ENCODE measurements at places on chromosomes 1 and 21.

DNA sequence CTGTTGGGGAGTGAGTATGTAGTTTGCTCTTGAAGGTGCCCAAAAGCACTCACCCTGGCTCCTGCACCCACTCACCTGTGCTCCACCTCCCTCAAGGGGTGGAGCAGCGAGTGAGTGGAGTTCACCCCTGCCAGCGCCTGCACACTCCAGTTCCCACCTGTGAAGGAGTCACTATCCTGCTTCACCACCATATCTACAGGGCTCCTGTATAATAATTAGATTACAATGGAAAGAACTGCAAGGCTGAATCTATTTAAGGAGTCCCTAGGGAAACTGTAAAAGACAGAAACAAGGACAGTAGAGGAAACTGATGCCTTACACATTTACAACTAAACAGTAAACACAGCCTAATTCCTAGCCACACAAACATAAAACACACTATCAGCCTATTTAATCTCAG lies 4.1 kb downstream of the DNAI4 start:
- no peak for DNase-seq

- no peak for DNase-seq
Observed at GRCh38 chr1:117038236-117038635, 21.9 kb upstream of the TTF2 start.

GRCh38 chr1:178284058-178284457 lies 190.2 kb downstream of the RASAL2 start:
- no peak for DNase-seq

DNA sequence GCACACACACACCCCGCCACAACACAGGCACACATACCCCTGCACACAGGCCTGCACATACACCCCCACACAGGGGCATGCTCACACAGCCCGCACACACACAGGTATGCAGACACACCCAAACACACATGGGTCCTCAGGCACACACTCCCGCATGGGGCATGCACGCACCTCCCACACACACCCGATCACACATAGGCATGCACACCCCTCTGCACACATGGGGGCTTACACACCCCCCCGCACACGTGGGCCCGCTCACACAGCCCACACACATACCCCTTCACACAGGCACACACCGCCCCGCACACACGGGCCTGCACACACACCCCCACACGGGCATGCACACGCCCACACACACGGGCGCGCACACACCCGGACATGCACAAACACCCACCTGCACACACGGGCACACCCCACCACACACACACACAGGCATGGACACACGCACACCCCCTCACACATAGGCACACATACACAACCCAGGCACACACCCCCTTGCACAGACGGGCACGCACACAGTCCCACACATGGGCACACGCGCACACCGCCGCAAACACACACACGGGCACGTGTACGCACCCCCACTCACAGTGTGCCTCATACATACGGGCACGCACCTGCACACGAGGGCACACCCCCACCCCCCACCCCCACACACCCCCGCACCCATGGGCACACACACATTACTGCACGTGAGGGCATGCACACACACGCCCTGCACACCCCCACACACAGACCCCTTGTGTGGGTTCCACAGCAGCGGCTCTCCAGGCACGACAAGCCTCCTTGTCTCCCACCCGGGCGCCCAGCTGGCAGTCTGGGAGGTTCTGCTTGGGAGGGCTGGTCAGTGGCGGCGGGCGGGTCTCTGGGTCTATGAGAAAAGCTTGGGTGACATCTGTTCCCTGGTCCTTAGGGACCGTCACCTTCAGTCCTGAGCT lies 8.3 kb downstream of the ATAD3B start:
- no peak for DNase-seq

DNA sequence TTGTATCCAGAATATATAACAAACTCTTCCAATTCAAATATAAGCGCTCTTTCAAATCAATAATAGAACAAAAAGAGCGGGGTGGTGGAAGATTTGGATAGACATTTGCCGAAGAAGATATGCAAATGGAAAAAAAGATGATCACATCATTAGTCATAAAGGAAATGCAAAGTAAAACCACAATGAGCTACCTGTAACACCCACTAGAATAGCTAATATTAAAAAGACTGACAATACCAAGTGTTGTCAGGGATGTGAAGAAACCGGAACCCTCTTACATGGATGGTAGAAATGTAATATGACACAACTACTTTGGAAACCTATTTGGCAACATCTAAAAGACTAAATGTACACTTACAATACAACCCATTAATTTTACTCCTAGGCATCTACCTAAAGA lies 5.7 kb upstream of the TRAF5 start:
- no peak for DNase-seq

GRCh38 chr1:151924691-151925587 lies 15.6 kb upstream of the THEM4 start:
- no peak for DNase-seq

DNA sequence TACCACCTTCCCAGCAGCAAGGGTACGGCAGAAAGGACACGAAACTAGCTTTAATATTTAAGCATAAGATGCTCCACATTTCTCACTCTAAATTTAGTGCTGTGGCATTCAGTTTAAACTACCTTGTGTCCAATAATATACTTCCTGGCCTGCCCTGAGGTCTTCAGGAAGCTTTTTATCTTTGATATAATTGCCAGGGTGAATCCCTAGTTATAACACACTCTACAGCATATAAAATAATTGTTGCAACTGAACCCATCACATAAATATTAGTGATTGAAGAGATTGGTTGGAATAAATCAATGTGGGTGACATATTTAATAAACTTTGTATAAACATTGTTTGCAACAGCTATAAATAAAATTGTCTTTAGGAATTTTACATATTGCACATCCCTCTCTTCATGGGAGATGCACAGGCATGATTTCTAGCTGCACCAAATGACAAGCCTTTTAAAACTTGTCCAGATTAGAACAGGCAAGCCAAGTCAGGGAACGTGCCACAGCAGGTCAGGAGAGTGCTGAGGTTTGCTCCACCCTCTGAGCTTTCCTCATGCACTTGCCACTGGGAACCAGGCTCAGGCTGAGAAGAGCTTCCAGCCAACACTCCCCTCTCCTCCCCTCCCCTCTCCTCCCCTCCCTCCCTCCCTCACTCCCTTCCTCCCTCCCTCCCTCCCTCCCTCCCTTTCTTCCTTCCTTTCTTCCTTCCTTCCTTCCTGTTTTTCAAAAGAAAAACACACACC lies 623.2 kb upstream of the PKN2 start:
- DNase-seq, result no peak

DNA sequence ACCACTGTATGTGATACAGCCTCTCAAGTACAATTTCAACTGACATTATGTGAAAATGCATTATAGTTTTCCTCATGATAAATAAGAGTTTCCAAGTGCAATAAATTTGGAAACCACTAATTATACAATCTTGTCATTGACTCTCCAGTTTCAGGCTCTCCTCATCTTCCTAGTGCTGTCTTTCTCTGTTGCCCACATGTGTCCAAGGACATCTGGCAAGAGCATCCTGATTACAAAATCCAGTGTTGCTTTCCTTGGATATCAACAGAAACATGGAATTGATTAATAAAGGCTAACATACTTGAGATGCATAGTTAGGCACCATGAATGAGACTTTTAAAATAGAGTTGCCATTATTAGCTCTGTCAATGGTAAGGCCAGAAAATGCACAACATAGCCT lies 15.6 kb upstream of the MAP10 start:
- DNase-seq, result no peak

DNA sequence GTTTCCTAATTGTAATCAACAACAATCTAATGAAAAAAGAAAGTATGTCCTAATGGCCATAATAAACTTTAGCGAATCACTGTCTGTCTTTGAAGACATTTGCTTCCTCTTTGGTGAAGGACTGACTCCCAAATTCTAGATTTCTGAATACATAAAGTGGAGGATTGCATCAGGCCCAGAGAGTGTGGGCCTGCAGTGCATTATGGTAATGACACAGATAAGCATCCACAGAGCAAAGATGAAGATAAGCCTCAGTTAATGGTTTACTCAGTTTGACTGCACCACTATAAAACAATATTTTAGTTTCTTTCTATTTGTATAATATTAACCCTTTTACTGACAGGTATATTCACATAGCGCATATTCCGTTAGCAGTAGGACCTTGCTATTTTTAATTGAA lies 365.5 kb downstream of the KCTD3 start:
- DNase-seq, result no peak

GRCh38 chr1:72375226-72375625 lies 92.9 kb upstream of the NEGR1 start:
- no peak for DNase-seq

- no peak for DNase-seq
Observed at GRCh38 chr1:184739070-184739469, 15.6 kb downstream of the EDEM3 start.

- no peak for DNase-seq
Observed at GRCh38 chr1:4564051-4564450, 90.4 kb upstream of the AJAP1 start.

DNA sequence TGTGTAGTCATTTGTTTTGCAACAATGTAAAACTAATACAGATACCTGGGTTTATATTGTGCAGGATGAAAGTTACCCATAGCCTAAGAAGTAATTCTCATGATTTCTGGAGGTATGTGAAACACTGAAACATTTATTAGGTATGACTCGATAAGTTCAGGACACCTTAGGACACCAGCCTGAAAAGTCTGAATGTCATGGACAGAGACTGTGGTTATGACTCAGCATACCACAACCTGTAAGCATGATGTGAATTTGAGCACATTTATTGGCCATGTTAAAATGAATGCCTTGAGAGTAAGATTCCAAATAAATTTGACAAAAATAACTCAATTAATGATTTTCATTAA lies 1471.7 kb upstream of the B3GALT2 start:
- no peak for DNase-seq

GRCh38 chr1:171357179-171357578 lies 43.2 kb downstream of the FMO4 start:
- DNase-seq, result no peak

DNA sequence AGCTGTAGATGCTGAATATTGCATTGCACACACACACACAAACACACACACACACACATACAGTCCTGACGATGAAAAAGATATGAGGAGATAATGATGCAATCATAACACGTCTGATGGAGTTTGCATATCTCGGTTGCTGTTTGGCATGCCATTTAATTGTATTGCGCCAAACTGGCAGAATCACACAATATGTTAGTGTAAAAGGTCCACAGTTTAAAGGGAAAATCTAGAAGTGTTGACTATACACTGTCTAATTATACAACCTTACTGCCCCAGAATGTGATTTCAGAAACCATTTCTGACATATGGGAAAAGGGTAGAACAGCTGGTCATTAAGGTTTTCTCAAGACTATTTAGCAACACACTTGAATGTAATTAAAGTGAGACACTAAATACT lies 123.7 kb upstream of the PROX1 start:
- DNase-seq, result no peak

GRCh38 chr1:153025797-153026196 lies 5.2 kb upstream of the SPRR1B start:
- DNase-seq, result no peak

GRCh38 chr1:59092126-59092525 lies 204.8 kb upstream of the FGGY start:
- DNase-seq, result no peak

GRCh38 chr1:70820396-70820795 lies 227.2 kb downstream of the PTGER3 start:
- DNase-seq, result no peak

GRCh38 chr1:109817881-109818270 lies 54.2 kb upstream of the EPS8L3 start:
- no peak for DNase-seq

All from CD4-positive, alpha-beta T cell treated with Interleukin-6 at 100 ng/mL for 8 hours (primary cell).